Activated CD4-positive, alpha-beta T cell treated with anti-CD3 and anti-CD28 coated beads, Interleukin-2, amount 50 U/mL, for 24 hours (primary cell): ENCODE measurements at places on chromosomes 2 and 18.

GRCh38 chr2:37326285-37326684 lies 1.7 kb upstream of the PRKD3 start:
- no peak for DNase-seq

- no peak for DNase-seq
Observed at GRCh38 chr18:54335638-54336173, 22.0 kb downstream of the STARD6 start.

- DNase-seq: no peak
Observed at GRCh38 chr2:79191816-79192215, 32.3 kb upstream of the REG3A start.

DNA sequence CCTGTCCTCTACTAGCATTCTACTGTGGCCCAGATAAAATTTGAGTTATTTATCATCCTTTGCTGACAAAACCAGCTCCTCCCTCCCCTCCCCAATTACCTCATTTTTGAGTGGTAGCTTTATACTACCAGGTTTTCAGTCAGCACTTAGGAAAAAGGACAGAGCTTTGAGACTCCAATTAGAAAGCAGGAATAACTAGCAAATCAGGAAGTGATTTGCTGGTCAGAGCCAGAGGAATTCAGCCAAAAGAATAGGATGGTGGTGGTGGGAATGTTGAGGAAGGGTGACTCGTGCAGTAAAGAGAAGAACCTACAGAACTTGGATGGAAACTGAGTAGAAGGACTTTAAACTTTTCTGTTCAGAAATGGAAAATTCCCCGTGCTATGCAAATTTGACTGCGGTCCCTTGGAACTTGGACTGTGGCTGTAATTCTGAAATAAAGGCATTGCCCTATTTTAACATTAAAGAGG lies 3.7 kb downstream of the MYL12B start:
- DNase-seq: no peak
